AG08395 (cell line): ENCODE measurements at places on chromosomes 6 and 20.

DNA sequence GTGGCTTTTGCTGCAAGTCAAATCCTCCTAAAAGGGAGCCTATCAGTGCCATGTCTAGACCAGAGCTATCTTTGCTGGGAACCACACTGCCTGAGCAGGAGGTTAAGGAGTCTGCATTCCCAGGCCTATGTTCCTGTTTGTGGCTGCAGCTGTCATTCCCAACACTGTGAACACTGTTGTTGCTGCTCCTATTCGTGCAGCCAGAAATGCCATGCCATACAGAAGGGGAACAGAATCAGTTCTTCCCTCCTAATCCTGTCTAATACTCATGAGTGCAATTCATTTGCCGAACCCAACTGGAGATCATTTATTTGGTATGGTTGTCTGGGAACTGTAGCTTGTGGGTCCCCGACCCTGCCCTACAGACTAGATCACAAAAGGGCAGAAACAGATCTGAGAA lies 406.5 kb upstream of the GJE1 start:
- DNase-seq, result no peak

DNA sequence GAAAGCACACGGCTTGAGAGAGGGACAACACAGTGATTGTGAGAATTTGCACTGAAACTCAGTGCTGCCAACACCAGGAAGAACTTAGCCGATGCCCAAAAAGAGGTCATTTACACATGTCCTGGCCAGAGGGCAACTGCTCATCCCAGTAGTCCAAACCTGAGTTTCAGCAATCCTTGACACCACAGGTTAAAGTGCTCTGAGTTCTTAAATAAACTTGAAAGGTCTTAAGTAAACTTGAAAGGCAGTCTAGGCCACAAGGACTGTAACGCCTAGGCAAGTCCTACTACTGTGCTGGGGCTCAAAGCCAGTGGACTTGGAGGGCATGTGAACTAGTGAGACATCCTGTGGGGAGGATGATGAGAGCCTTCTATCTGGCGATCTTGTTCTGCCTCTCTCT lies 14.1 kb downstream of the SNX14 start:
- no peak for DNase-seq

DNA sequence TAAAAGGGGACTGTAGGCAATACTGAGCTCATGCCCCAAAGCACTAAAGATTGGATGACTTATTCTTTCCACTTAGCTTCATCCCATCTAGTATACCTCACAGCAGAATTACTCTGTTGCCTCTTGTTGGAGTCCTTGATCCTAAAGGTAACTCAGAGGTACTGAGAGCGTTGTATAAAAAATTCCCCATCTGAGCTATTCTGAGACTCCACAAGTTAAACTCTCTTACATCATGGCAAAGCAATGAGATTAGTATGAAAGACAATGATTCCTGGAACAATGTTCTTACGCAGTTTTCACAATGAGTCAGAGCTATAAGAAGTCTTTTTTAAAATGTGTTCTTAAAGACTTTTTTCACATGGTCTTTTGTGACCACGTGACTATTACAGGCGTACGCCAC lies 370.1 kb downstream of the ADGRB3 start:
- DNase-seq, result no peak

DNA sequence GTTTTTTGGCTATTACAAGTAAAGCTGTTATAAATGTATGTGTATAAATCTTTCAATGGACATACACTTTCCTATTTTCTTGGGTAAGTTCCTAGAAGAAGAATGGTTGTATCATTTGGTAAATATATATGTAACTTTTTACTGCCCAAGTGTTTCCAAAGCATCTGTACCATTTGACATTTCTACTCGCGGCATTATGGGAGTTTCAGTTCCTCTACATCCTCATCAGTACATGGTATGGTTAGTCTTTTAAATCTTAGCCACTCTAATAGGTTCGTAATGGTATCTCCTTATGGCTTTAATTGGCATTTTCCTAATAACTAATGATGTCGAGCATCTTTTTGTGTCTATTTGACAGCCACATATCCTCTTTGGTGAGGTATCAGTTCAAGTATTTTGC lies 12.9 kb downstream of the SNPH start:
- no peak for DNase-seq

DNA sequence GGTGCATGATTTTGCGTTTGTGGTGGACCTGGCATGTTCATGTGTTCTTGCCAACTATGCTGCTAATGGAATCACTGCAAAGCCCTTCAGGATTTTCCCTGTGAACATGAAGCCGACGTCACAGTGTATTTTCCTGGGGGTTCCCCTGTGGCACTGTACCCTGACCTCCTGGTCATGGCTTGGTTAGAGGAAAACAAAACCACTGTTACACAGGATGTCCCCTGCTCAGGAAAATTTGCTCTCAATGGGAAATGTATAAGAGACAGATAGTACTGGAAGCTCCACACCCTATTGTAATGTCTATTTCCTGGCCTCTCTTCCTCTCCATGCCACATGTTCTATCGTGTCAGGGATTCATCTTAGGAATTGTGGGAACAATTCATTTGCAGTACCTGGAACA lies 19.7 kb downstream of the TSHZ2 start:
- no peak for DNase-seq

GRCh38 chr6:37691904-37692806 lies 5.5 kb downstream of the MDGA1 start:
- peak; percentile 87 for DNase-seq

- DNase-seq, result no peak
Measured at GRCh38 chr6:524803-525202, 132.1 kb downstream of the HUS1B start.

- no peak for DNase-seq
Measured at GRCh38 chr6:50720623-50721022, 7.3 kb downstream of the TFAP2D start.

DNA sequence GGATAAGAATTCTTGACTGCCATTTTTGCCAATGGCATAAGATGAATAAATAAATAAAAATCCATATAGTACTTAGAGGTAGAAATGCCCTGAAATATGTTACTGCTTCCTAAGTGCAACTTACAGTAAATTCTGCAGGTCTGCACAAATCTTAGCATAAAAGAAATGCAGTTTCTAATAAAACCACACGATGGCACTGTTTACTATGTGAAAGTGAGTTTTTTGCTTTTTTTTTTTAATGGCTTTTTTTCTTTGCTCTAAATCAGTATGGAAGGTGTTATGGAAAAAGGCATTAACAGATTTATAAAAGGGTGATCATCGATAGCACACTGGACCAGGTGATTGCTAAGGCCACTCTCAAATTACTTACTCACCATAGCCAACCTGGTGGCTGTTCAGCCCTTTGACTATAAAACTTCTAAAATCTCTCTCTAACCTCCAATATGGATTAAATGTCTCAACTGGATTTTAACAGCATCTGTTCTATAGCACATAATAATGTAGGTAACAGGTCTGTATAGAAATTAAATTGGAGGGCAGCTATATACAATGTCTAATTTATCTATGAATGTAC lies 45.8 kb downstream of the AHI1 start:
- DNase-seq, result peak; percentile 15

DNA sequence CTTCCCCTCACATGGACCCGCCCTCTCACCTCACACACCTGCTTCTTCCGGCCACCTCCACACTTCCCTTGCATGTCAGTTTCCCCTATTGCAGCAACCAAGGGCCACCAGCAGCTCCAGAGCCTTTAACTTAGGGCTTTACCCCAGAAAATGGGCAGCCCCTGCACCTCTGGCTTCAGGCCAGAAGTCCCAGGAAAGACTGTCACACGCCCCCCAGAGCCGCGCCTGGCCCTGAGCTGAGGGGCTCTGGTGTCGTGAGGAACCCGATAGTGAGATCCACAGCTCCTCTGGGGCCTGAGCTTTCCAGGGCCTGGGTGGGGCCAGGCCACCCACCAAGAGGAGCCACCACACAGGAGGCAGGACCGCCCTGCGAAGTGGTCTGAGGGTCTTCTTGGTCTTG lies 182.4 kb downstream of the DLL1 start:
- no peak for DNase-seq

DNA sequence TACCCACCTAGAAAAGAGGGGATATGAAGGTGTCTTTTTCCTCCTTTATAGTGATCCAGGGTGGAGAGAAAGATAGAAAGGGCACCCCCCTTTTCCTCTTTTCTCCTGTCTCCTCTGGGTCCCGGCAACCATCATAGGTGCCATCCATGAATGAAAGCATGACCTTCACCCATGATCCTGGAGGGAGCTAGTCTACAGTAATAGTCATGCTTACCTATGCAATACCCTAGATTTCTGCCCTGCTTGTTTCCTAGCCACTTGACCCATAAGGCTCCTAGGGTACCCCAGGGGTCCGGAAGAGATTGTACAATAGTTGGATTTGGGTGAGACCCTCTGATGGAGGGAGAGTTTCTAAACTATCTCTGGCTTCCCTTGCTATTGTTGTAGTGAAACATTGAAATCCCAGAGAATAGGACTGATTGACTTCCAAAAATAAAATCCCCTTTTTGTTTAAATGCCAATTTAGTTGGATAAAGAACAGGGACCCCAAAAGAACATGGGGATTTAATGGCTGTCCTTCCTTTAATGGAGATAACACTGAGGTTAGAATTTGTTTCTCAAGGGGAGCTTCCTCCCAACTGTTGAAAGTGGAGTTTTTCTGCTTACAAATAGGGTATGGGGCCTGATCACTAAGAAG lies 366.8 kb upstream of the KHDRBS2 start:
- no peak for DNase-seq

GRCh38 chr6:15343490-15344191 lies 97.8 kb downstream of the JARID2 start:
- DNase-seq, result no peak

DNA sequence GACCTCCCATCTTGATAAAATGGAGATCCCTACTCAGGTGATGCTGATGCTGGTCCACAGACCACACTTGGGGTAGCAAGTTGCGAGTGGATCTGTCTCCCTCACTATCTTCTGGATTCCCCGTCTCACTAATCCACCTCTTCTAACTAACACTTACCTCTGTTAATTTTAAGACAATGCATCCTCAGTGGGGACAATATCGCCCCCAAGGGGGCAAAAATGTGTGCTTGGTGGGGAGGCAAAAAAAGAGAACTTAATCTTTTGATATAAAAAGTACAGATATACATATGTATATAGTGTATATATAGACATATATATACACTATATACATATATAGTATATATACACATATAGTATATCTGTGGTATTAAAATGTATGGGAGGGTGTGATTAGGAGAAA lies 4.3 kb downstream of the LRFN2 start:
- no peak for DNase-seq

DNA sequence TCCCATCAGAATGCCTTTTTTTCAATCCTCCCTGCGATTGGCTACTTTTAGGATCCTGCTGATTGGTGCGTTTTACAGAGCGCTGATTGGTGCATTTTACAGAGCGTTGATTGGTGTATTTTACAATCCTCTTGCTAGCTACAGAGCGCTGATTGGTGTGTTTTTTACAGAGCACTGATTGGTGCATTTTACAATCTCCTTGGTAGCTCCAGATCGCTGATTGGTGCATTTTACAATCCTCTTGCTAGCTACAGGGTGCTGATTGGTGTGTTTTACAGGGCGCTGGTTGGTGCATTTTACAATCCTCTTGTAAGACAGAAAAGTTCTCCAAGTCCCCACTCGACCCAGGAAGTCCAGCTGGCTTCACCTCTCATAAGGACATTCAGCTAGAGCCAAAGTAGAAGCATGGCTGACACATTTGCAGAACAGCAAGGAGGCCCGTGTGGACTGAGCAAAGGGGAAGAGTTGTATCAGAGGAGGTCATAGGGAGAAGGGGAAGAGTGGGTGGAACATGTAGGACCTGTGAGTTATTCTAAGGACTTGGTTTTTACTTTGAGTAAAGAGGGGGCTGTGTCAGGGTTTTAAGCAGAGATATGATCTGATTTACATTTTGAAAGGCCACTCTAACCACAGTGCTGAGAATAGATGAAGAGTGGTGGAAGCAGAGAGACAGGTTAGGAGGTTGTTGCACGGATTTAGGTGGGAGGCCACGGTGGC lies 2.6 kb downstream of the ALDH5A1 start:
- no peak for DNase-seq
